ENCODE measurements at places on chromosomes 7 and 10.

- peak; percentile 21 for DNase-seq
Observed at GRCh38 chr7:1290026-1290678, 57.5 kb downstream of the UNCX start.

DNA sequence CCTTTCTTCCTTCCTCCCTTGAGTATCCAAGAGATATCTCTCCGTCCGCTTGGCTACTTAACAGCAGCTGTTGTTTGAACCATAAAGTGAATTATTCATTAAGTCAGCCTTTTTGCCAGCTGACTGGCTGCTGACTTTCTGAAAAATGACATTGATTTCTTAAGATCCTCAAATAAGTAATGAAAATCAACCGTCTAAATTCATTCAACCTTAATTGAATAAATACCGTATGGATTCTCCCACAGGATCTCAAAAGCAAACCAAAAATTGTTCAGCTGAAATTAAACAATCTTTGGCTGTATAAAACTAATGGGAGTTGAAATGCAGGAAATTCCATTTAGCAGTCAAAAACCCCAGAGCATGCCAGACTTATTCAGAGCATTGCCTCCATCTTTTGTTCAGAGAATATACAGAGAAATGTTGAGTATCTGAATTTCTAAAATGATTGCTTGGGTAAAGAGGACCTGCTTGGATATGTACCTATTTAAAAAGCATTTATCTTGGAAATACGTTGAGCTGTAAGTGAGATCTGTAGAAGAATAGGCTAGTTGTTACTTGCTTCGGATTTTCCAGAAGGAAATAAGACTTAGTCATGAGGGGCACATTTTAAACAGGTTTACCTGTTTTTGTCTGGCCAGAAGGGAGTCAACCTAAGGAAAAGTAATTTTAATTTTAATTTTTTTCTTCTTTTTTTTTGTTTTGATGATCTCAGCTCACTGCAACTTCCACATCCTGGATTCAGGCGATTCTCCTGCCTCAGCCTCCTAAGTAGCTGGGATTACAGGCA, 136.2 kb downstream of the PLXDC2 start:
- no peak for DNase-seq

DNA sequence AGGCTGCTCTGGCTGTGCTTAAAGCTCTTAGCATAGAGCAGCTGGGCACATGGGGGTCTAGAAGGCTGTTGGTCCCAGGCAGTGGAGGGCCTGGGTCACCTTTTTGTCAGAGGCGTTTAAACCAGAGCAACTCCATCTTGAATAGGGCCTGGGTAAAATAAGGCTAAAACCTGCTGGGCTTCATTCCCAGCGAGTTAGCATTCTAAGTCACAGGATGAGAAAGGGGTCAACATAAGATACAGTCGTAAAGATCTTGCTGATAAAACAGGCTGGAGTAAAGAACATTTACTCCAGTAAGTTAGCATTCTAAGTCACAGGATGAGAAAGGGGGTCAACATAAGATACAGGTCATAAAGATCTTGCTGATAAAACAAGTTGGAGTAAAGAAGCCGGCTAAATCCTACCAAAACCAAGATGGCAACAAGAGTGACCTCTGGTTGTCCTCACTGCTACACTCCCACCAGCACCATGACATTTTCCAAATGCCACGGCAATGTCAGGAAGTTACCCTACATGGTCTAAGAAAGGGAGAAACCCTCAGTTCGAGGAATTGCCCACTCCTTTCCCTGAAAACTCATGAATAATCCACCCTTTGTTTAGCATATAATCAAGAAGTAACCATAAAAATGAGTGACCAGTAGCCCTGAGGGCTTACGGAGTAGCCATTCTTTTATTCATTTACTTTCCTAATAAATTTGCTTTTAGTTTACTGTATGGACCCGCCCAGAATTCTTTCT, 96.8 kb upstream of the PCBD1 start:
- DNase-seq: no peak

DNA sequence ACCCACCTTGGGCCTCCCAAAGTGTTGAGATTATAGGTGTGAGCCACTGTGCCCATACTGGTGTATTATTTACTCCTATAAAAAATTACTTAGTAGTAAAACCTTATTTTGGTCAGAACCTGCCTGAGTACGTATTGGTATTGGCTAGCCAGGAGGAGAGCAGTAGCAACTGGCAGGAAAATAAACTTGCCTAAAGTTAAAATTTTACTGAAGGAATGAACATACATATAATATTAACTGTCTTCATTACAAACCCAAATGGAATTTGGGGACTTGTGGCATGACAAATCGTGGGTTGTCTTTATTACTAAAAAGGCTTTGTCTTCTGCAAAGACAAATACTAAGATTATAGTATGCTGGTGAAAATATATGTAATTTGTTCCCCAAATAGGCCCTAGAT, 8.4 kb downstream of the RAB18 start:
- DNase-seq: no peak

GRCh38 chr7:105289704-105290103, 99.0 kb downstream of the SRPK2 start:
- no peak for DNase-seq

DNA sequence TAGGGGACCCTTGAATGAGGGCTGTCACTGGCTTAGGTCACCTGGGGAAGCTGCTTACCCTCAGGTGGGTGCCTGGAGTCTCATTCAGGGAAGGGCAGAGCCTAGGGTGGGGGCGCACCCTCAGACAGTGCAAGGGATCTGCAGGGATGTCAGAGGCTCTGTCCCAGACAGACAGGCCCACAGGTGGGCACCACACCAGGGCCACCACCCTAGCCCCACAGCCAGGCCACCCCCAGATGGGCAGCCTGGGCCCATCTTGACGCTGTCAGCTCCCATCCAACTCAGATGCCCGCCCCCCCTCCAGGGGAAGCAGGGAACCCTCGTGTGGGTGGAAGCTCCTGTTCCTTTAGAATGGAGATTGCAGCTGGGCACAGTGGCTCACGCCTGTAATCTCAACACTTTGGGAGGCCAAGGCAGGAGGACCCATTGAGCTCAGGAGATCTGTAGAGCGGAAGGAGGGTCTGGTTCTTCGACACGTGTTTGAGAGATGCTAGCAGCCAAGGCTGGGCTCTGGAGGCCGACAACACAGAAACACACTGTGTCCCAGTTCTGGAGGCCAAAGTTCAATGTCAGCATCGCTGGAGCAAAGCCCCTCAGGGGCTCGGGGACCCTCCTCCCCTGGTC, 58.5 kb upstream of the DNAJB6 start:
- DNase-seq: no peak

- no peak for DNase-seq
Observed at GRCh38 chr10:201328-201771, 66.1 kb downstream of the ZMYND11 start.

DNA sequence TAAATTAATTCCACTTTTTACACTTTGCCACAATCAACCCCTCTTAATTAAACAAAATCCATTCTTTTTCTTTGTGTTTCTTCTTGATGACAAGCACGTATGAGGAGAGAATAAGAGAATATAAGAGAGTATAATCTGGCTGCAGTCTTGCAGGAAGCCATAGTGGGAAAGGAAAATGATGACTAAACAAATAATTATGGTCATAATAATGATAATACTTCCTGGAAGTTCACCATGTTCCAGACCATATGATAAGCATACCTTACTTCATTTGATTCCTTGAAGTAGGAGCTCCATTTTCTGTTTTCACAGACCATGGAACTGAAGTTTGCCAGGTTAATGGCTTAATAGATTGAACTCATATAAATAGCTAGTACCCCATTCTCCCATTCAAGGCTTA, 237.8 kb downstream of the SEMA3D start:
- no peak for DNase-seq

GRCh38 chr7:71988201-71988600, 423.9 kb downstream of the CALN1 start:
- DNase-seq: no peak

DNA sequence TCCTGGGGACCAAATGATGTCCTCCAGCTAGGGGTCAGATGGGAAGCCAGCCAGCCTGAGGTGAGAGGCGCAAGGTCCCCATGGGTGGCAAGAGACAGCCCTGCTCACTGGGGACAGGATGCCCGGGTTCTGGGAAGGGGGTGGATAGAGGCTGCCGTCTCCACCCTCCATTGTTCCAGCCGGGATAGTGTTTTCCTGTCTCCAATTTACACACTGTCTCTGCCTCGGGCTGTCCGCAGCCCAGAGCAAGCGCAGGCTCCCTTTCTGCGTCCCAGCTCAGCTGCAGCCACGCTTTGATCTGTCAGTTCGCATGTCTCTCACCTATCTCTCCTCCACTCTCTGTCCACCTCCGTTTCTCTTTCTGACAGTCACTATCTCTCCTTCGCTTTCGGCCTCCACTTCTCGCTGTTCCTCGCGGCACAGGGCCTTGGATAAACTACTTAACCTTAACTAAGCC, 2.1 kb downstream of the EPHB4 start:
- DNase-seq: no peak

GRCh38 chr7:149598721-149599308, 101.2 kb upstream of the ZNF746 start:
- no peak for DNase-seq

DNA sequence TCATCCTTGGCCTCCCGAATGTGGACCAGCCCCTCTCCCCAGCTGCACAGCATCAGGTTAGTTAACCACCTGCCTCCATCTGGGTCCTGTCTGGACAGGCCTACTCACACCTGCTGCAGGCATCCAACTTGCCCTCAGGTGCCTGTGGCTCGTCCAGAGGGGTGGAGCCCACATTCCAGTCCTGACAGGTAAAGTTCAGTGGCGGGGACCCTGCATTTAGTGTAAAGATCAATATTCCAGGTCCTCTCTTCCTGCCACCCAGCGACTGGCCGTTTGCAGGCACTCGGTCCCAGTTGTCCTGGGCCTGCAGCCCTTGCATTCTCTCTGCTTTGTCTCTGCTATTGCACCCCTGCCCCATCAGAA, 15.0 kb downstream of the HTRA1 start:
- no peak for DNase-seq

DNA sequence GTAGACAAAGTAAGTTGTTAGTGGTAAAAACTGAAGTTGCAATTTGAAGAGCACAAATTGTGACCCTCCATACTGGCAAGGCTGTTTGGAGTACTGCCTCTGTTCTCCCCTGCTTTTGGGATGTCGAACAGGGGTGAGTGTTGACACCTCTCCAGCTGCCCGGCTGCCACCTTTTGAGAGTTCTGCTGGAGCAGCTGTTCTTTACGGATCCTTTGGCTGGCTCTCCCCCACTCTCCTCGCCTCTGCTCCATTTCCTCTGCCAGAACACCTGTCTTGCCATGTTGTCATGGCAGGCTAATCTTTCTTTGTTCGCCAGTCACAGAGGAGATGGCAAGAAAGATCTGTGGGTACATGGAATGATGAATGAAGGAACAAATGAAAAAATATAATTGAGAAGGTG, 34.9 kb downstream of the INSYN2A start:
- DNase-seq: no peak

DNA sequence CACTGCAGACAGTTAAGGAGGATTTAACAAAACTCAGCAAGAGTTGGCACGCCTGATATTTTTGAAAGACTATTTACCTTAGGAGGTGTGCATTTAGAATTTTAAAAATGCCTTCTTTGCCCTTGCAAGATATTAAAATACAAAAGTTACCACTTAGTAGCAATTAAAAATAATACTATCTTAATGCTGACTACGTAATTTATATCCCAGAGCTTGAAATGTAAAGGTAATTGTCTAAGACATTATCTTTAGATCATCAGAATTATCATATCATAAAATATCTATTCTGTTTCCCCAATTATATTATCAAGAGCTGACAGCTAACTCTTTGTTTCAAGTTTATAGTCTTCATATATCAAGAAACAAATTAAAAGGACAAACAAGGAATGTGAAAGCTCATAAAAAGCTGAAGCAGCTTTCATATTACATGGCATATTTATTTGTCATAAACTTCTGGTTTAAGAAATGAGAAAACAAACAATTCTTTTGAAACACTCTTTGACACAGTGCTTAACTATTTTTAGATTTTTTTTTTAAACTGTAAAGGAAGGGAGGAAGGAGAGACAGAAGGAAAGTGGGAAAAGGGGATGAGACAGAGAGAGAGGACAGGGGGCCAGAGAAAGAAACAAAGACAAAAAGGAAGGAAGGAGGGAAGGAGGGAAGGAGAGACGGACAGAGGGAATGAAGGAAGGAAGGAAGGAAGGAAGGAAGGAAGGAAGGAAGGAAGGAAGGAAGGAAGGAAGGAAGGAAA, 73.5 kb downstream of the RTKN2 start:
- DNase-seq: no peak

- no peak for DNase-seq
Observed at GRCh38 chr7:108347616-108348015, 108.6 kb downstream of the NRCAM start.

DNA sequence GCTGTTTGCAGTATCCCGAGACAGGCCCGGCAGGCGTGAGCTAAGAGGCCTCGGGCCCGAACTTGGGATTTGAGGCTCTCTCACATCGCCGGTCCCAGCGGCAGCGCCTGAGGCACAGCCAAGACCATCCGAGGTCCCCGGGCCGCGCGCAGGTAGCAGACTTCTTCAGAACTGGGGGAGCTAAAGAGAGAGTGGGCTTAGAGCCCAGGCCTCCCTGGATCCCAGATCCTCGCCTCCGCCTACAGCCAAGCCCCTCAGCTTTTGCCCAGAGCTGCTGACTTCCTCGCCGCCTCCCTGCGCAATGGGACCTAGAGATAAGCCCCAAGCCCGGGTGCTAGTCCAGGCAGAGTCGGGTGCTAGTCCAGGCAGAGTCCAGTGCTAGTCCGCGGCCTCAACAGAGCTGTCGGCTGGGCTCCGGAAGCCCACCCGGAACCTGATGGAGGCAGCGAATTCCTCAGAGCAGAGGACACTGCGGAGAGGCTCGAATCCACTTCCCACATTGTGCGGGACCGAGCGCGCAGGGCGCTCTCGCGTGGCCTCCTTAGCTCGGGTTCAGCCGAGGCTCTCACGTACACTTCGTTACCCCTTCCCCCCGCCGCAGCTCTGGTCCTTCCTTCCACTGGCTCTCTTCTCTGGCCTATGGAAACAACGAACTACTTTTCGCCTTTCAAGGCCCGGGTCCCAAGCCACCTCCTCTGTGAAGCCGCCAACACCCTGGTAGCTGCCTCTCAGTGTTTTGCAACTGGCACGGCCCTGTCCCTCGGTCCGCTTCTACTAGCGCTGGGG, 5.8 kb downstream of the LBX1 start:
- no peak for DNase-seq

GRCh38 chr10:105252911-105253310, 611.8 kb downstream of the SORCS3 start:
- no peak for DNase-seq

DNA sequence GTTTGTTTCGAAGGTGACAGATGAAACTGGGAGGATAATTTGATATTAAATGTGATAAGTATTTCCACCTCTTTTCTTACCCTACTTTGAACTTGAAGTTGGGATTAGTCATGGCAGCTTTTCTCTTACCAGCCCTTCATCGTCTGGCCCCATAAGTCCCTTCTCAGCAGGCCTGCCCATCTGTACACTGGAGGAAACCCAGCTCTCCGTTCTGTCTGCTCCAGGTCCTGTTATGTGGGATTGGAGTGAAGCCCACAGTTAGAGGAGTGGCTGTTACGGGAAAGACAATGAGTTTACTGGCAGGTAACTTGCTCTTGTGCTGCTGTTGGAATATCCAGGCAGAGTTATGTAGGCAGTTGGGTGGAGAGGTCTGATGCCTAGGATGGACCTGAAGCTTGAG, 127.3 kb downstream of the CAMK1D start:
- no peak for DNase-seq

All from activated CD4-positive, alpha-beta T cell treated with anti-CD3 and anti-CD28 coated beads, Interleukin-2, amount 50 U/mL, for 1 hour (primary cell).